BE2C (cell line): ENCODE measurements at places on chromosomes 5 and 9.

GRCh38 chr5:89869346-89869745 is 540.2 kb downstream of the CETN3 start:
- DNase-seq: no peak

- no peak for DNase-seq
Observed at GRCh38 chr5:43290726-43291125, 22.5 kb downstream of the HMGCS1 start.

GRCh38 chr5:14153071-14153864 is 10.1 kb downstream of the TRIO start:
- DNase-seq: peak; percentile 43

- DNase-seq: no peak
Observed at GRCh38 chr5:44051591-44051990, 337.6 kb downstream of the FGF10 start.

GRCh38 chr9:135968083-135968476 is 6.9 kb upstream of the UBAC1 start:
- DNase-seq: no peak

- no peak for DNase-seq
Observed at GRCh38 chr9:37618817-37619216, 26.4 kb upstream of the TOMM5 start.

- DNase-seq: no peak
Observed at GRCh38 chr9:73412874-73413273, 261.2 kb downstream of the ANXA1 start.

GRCh38 chr5:169547508-169547907 is 36.1 kb upstream of the SPDL1 start:
- no peak for DNase-seq

GRCh38 chr5:153459051-153459743 is 31.3 kb upstream of the GRIA1 start:
- no peak for DNase-seq

DNA sequence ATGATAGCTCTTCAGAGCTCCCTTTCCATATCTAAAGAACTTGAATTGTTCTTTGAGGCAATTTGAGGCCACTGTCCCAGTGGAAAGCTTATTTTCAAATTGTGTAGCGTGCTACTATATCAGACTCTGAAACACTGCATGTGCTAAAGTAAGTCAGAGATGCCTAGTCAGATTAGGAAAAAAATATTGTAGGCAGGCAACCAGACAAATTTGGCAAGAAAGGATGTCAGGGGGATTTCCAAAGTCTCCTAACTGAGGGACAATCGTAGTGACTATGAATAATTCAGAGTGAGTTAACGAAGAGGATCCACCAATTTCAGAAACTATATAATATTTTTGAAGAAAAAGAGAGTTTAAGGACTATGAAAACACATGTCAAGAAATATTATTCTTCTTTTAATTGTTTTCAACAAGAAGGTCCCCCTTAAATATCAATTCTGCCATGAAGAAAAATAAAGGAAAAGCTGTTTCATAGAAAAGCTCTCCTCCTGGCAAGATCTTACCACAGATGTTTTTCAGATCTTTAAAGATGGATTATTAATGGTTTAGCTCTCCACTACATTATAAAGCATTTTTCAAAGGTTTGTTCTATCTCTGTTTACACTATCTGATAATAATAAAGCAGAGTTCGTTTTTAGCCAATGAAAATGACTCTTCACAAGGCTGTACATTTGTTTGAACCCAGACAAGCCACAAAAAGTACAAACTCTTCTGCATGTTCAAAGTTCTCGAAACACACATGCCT is 273.5 kb upstream of the PTGER4 start:
- DNase-seq: no peak

DNA sequence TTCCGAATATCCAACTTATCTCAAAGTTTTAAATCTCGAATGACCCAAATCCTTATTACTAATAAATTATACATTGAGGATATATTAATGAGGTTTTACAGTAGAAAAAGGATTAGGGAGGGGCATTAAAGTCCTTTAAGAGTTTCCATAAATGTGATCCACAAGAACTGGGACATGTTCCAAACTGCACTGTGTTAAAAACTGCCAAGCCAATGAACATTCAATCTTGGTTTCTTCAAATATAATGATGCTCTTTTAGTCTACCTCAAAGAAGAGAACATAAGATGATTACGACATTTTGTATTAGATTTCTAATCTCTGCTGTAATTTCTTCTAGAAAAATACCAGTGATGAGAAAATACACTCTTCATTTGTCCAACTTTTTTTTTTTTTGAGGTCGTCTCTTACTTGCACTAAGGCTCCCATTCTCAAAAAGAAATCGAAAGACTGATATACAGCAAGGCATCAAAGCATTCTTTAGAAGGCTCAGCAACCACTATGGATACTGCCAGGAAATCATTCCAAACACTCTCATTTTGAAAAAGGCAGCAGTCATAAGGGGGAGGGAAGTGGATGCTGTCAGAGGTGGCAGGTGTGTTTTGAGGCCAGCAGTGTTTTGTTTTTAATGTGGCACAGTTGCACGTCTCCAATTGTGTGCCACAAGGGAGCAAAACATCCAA is 1.7 kb downstream of the PTAR1 start:
- no peak for DNase-seq

DNA sequence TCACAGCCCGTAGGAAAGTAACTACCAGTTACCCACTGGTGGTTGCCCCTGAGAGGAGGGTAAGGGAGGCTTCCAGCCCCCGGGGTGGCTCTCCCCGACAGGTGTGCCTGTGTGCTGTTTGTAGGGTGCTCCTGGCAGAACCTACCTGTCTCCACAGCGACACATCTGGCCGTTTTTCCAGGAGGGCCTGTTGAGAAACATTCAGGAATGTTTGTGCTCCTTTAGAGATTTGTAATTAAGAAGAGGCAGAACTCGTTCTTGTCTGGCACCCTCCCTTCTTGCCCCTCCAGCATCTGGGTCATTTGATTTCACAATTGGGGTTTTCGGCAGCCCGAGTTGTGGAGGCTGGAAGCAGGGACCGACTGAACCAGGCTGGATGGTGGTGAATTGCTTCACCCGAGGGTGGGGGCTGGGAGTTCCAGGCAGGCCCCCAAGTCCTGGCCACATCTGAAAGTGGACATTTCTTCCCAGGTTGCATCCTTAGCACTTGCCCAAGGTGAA is 74.2 kb downstream of the WWC1 start:
- DNase-seq: no peak

DNA sequence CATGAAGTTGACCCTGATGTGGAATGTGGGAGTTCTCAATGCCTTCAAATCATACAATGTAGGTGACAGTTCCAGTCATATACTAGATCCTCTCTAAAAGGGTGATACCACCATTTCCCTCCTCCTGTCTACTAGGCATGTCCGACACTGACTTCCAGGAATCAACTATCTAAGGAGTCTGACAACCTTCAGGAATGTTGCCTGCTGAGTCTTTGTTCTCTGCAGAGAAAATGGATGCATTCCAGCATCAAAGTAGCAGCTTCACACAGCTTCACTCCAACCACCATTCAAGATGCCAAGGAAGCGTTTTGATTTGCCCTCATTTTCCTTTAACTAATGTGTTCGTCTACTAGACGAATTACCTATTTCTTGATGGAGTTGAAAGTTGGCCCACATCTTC is 530.2 kb downstream of the EBF1 start:
- DNase-seq: no peak

DNA sequence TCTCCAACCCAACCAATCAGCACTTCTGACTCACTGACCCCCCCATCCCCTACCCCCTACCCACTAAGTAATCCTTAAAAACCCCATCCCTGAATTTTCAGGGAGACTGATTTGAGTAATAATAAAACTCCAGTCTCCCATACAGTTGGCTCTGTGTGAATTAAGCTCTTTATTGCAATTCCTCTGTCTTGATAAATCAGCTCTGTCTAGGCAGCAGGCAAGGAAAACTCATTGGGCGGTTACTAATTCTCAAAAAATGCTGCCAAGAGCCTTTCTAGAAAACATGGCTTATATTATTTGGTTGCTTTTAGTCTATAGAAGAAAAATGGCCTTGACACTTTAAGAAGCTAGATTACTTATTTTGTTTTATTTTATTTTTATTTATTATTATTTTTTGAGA is 131.7 kb downstream of the SUSD1 start:
- no peak for DNase-seq

- no peak for DNase-seq
Observed at GRCh38 chr9:89815061-89815902, 210.5 kb downstream of the GADD45G start.

GRCh38 chr9:134175808-134176598 is 11.6 kb upstream of the RNU6ATAC start:
- DNase-seq: no peak

DNA sequence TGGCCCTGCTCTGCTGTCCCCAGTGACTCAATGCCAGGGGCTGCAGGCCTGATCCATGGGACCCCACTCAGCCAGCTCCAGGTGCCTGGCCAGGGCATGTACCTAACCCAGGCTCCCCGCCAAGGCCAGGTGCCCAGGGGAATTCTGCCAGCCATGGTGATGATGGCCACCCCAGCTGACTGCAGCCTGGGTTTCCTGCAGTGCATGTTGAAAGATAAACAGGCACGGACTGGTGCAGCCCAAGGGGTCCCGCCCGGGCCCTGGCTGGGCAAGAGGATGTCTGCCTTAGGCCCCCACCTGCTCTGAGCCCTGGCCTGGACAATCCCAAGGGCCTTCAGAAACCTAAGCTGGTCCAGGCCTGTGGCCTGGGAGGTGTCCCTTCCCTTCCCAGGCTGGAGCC is 1.2 kb downstream of the ABCA2 start:
- DNase-seq: peak; percentile 63

- DNase-seq: peak; percentile 37
Observed at GRCh38 chr5:10452768-10453331, 11.2 kb downstream of the ROPN1L start.

DNA sequence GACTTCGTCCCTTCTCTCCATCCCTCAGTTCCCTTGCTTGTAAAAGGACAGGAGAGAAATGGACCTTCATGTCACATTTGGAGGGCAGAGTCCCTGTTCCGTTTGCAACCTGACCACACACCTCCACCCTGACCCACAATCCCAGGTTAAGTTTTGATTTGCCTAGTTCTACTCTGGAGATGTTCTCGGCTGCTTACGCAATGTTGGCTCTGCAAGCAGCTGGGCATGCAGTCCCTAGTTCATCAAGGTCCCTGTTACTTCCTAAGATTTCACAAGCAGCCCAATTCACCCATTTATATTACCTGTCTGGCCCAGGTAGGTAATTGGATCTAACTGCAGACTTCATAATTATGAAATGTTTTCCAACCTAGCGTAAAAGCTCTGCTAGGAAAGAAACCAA is 28.8 kb downstream of the SLIT3 start:
- no peak for DNase-seq

DNA sequence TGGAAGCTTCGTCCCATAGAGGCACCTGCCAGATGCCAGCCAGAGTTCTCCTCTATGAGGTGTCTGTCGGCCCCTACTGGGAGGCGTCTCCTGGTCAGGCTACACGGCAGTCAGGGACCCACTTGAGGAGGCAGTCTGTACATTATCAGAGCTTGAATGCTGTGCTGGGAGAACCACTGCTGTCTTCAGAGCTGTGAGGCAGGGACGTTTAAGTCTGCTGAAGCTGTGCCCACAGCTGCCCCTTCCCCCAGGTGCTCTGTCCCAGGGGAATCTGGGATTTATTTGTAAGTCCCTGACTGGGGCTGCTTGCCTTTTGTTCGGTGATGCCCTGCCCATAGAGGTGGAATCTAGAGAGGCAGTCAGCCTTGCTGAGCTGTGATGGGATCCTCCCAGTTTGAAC is 70.8 kb downstream of the NDUFS4 start:
- DNase-seq: no peak

DNA sequence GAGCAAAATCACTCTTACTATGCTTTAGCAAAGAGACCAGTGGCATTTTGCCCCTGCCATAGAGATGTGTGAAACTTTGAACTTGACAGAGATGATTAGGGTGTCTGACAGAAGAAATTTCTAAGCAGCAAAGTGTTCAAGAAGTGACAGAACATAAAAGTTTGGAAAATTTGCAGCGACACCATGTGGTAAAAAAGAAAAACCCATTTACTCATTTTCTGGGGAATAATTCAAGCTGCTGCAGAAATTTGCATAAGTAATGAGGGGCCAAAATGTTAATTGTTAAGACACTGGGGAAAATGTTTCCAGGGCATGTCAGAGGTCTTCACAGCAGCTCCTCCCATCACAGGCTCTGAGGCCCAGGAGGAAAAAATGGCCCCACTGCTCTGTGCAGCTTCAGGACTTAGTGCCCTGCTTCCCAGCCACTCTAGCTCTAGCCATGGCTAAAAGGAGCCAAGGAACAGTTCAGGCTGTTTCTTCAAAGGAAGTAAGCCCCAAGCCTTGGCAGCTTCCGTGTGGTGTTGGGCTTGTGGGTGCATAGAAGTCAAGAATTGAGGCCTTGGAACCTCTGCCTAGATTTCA is 6.1 kb upstream of the AP3B1 start:
- DNase-seq: no peak

DNA sequence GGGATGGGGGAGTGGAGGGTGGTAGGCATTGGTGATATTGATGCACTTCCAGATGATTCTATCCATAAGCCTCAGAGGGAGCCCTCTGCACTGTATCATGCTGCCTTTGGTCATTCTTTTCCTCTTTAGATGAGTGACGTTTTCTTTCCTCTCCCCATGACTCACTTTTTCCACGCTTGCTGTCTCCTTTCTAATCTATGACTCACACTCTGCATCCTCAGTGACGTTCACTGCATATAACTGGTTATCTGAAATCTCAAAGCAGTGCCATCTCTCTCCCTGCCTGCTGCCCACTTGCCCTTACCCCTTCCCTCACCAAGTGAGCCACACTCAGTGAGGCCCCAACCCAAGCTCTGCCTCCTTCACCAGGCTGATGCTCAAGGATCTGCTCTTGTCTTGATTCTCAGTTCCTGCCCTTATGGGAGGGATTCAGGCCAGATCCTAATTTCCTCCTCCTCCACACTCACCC is 31.6 kb downstream of the PTGS1 start:
- DNase-seq: no peak

GRCh38 chr9:28792716-28793115 is 1219.4 kb upstream of the C9orf72 start:
- no peak for DNase-seq

GRCh38 chr5:143074414-143074996 is 304.3 kb downstream of the ARHGAP26 start:
- no peak for DNase-seq

DNA sequence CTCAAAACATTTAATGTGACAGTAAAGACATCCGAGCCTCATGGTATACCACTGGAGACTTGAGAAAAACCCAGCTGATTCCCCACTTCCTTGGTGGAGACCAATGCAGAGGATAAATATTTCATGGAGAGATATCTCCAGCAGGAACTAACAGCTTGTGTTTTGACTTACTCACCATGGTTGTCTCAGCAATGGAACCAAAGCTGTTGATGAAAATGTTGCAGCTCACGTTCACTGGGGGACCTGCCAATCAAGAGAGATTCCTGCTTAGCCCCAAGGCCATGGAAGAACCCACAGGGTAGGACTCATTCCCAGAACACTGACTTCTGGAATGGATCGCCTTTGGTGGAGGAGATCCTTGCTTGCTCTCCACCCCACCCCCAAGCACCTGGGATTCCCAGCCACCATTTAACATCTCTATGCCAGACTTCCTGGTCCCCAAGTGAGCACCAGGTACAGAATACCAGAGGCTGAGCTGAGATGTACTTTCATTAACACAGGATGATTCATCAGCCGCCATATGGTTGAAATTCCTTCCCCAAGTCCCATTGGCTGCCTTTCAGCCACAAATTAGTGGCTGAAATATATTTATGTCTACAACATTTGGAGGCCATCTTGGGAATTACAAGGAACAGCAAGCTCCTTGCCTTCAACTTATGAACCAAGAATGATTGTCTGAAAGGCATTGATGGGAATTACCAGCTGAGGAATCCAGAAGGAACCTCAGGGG is 37.9 kb downstream of the GLRA1 start:
- DNase-seq: no peak
